ENCODE measurements at places on chromosomes 2 and 18.

DNA sequence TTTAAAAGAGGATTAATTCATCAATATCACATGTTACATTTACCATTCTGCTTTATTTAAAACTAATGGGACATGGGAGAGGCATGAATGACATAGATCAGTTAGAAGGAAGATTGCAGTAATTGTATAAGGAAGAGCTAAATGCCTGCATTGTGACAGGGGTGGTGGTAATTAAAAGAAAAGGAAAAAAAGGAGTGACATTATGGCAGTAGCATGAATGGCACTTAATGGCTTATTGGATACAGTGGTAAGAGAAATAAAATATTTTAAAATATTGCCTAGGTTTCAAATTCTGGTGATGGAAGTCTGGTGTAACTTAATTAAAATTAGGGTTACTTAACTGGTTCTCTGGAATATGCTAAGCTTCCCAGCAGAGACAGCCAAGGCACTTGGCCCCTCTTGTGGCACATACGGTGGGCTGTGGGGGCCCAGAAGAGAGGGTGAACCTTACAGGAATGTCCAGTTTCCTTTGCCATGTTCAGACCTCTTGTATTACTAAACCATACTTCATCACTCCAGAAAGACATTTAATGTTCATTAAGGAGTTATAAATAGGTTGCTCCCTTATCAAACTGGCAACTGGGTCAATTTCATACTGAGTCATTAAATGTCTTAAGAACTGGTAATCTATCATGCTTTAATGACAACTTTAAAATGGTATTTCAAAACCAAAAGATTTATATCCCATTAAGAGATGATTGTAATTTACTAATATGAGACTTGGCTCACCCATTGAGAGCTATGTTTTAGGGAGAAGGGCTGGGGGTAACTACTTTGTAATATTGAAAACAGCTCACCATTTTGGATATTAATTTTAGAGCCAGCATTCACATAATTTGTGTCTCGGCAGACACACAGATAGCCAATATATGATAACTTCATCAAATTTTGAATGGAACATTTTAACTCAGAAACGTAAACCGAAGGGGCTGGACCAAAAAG, 798.9 kb upstream of the PIK3C3 start:
- no peak for DNase-seq

DNA sequence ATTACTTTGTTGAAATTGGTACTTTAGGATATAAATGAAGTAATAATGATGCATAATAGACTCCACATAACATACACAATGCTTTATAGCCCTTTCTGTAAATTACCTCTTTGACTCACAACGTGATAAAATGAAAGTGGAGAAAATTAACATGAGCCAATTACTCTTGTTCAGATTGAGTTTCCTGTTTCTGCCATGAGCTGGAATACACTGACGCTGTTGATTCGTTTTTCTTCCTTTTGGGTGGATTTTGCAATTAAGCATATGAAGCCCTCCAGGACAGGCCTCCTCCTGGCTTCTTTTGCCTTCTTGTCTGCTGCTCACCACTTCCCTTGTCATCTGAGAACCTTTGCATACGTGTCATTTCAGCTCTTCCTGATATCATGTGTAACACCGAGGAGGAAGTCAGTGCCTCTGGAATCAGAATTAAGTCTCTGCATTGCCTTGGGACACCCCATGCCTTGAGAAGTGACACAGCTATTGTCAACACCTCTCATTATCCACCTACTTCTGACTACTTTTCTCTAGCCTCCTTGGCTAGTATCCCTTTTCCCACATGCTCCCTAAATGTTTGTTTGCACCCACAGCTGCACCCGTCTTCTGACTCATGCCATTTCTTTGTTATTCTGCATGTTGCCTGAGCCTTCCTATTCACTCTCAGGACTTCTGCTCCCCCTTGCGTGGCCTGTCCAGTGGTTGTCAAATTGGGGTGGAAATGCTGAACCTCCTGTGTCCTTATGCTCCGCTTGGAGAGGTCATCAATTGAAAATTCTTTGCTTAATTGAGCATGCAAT, 134.1 kb downstream of the FMNL2 start:
- no peak for DNase-seq

DNA sequence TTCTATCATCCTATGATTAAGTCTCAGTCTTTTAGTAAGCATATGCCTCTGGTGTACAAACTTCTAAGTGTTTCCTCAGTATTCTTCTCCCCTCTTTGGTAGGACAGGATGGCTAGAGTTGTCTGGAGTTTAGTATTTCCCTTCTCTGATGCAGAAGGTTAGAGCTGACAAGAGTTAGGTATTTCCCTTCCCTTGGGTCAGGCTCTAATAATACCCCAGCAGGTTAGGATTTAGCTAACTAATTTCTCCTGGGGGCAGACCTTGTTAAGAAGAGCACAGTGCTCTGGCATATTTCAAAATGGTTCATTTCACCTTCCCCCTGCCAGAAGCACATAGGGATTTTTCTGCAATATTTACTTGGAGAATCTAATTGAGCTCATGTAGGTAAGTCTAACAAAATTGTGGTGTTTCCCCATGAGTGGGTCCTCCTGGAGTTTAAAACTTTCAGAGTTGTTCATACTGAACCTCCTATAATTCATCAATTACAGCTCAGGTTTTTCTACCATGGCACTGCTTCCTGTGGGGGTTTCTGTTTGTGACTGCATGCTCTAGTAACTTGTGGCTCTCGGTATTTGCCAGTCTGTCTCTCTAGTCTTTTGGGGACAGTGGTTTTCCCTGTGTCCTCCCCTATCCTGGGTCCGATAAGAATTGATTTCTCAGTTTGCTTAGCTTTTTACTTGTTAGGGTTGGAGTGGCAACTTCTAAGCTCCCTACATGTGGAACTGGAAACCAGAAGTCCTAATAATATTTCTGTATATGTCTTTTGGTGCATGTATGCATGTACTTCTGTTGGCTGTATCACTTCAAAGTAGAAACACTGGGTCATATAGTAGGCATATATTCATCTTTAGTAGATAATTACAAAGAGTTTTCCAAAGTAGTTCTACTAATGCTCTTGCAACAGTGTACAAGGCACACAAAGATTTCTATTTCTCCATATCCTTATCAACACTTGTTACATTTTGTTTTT, 77.7 kb downstream of the GDF7 start:
- DNase-seq, result no peak

GRCh38 chr2:25159949-25160348, 8.4 kb downstream of the POMC start:
- no peak for DNase-seq

GRCh38 chr18:24553571-24554285, 93.3 kb downstream of the HRH4 start:
- no peak for DNase-seq

GRCh38 chr2:27071990-27072830, 756 bp upstream of the OST4 start:
- DNase-seq, result peak; percentile 33

DNA sequence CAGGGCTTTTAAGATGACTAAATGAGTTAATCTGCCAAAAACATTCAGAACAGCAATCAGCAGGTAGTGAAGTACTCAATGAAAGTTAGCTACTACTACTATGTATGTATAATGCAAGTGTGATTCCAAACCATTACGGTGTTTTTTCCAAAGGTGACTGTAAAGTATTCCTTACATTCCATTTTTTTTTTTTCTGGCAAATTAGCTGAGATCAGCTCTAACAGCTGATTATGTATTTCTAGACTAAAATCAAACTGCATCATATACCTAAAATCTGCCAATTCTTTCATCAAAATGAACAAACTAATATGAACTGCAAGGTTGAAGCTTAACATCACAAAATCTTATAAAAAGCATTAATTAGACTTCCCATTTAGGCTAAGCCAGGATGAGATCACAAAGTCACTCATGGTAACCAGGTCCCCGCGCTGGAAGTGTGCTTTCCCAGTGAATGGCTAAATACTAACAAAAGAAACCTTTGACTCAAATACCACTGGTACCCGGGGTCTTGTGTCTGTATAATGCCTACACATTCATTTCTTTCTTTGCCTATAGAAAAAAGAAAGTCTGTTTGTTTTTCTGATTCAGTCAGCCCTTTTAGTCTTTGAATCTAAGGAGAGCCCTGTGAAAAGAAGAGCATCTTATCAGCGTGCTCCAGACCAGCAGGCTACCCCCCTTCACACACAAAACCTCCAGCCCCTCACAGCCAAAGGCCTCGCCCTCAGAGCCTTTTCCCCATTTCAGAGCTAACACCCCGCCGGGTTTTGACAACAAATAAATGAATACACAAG, 88.3 kb downstream of the RBMS1 start:
- no peak for DNase-seq

DNA sequence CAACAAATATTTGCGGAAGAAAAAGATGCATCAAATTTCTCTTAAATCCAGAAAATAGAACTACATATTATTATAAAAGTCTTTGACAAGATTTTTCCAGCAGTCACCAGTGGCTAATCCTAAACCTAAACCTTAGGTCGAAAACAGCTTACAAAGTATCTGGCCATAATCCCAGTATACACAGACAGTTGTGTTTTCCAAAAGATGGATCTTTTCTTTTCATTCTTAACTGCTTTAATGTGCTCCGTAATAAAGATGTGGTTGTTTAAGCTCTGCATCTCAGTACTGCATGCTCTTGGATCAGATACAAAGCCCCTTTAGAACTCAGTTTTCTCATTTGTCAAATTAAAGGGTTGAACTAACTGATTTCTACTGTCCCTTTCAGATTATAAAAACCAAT, 247.8 kb downstream of the TXNL1 start:
- DNase-seq, result no peak

DNA sequence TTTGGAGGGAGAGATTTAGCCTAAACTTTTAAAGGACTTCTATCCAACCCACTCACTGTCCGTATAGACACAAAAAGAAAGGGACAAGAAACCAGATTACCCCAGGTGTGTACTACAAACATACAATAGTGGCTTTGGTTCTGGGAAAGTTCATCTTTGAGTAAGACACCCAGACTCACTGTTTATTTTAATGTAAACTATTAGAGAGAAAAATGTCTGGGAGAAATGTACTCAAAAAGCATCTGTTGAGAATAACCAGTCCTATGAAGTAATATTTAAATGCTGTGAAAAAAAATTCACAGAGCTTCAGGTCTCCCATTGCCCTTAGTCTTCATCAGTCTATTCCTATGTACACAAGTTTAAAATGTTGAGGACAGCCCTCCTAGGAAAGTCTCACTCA, 107.5 kb downstream of the SLC8A1 start:
- DNase-seq, result no peak

DNA sequence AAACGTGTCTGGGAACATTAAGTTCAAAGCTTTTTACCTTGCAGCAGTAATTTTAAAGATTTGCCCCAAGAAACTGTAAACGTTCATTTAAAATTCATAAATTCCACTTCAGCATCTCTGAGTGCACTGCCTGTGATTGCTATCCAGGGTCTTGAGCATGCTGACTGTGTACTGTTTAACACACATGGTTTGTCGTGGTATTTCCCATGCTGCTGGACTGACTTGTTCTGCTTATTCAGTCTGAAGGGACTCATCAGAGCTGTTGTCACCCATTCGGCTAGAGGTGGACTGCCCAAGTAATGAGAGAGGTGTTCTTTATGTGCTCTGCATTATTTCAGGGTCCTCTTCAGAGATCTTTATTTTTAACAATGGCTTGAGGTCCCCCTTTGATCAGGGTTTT, 53.1 kb downstream of the RHBDD1 start:
- DNase-seq, result no peak

GRCh38 chr2:18243816-18244215, 316.6 kb downstream of the RDH14 start:
- no peak for DNase-seq

- no peak for DNase-seq
Observed at GRCh38 chr18:32300914-32301313, 111.1 kb downstream of the MEP1B start.

GRCh38 chr2:18284331-18284730, 276.1 kb downstream of the RDH14 start:
- DNase-seq, result no peak

DNA sequence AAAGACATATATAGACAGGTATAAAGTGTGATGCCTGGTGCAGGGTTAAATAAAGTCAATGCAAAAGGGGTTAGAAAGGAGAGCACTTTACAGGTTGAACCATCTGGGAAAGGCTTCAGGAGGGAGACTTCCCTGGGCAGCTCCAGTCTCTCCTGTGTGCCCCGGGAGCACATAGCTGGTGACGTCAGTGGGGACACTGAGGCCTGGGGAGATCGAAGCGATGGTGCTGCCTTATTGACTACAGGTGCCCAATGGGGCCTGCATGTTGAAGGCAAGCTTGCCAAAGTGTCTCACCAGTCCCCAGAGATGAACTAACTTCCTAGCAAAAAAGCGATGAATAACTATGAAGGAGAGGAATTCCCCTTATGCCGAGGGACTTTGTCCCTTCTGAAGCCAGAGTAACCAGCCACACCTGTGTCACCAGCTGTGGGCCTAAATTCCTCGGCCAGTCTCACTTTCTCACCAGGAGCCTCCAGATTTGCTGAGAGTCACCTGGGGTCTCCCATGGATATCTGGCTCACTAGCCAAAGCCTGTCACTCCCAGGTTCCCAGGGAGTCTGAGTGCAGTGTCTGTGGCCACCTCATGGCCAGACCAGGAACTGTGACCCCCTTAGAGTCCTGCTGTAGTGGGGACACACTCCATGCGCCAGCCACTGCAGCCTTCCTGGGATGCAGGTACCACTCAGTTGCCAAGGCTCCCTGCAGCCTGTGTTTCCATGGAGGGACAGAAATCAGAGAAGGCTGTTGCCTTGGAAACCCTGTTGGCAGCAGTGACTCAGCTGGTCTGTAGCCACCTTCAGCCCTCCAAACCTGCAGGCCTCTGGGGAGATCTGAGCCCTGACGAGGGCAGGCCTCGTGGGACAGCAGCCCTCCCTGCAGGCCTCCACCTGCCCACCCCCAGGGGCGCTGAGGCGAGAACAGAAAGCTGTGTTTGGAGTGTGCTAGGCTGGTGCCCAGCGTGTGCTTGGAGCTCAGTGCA, 128.7 kb downstream of the CTIF start:
- DNase-seq, result no peak

DNA sequence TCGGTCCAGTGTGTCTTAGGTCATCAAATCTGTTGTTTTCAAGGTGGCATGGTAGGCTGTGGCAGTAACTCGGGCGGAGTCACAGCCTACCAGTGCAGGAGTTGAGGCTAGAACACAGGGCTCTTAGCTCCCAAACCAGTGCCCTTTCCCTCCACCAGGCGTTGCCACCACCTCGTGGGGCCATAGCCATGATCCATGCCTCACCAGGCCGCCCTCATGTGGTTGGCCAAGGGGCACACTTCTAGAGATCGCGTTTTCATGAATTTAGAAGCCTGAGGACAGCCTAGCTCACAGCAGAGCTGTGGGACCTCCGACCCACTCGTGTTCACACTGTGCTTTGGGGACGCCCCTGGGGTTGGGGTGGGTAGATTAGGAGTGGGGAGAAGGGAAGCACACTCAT, 10.6 kb downstream of the SEC11C start:
- no peak for DNase-seq

GRCh38 chr2:110121592-110121991, 6.0 kb upstream of the MALL start:
- no peak for DNase-seq

Measured in stimulated activated CD8-positive, alpha-beta memory T cell treated with anti-CD3 and anti-CD28 coated beads, Interleukin-4, amount 100 ng/mL, for 24 hours (primary cell).